ENCODE measurements at places on chromosomes 1 and 21.
A peak's percentile ranks its signal among the peaks of the same experiment; 100 is the strongest.

- DNase-seq: no peak
These were observed 70.4 kb upstream of the IPO9 start for GRCh38 chr1:201758499-201759050.

GRCh38 chr1:243507001-243507671, 251.3 kb downstream of the SDCCAG8 start:
- no peak for DNase-seq

GRCh38 chr1:4734791-4735190, 80.4 kb downstream of the AJAP1 start:
- DNase-seq: no peak

GRCh38 chr1:225449261-225449660, 21.4 kb upstream of the LBR start:
- peak; percentile 99 for DNase-seq

- DNase-seq: no peak
These were observed 21.7 kb downstream of the YTHDF2 start for GRCh38 chr1:28758420-28758819.

DNA sequence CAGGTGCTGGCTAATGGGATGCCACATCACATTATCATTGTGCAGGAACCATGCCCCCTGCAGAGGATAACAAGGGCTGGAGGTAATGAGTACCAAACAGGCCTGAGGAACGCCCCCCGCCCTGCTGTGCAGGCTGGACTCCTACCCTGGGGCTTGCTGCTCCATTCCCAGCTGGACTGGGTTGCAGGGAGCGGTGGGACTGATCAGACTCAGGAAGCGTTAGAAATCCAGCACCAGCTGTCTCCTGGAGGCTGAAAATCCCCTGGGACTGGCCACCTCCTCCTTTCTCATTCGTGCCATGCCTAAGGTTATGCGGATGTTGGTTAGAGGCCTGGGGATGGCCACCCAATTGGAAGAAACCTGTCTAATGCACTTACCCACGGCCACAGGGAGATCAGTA, 36.9 kb upstream of the POU3F1 start:
- no peak for DNase-seq
